Neural cell (in vitro differentiated cells): ENCODE measurements at places on chromosomes 5 and 9. TPM values are rescaled to one million over a fixed set of nuclear protein-coding genes. Genes with fewer than 3 reads are reported as not detected.

The LRRC70 gene
- 1.5 and 2.2 TPM in 2 replicates for polyA plus RNA-seq

The LECT2 gene
- not detected in 2 replicates for polyA plus RNA-seq

The ZNF618 gene
- polyA plus RNA-seq = 7.1 and 10.3 TPM in 2 replicates

The PCDHB4 gene
- 4.2 and 4.3 TPM in 2 replicates for polyA plus RNA-seq

The SLC34A1 gene
- polyA plus RNA-seq = not detected in 2 replicates

The SPATA31E1 gene
- not detected in 2 replicates for polyA plus RNA-seq

The SIT1 gene
- not detected in 2 replicates for polyA plus RNA-seq

The CD74 gene
- not detected in 2 replicates for polyA plus RNA-seq
